ENCODE measurements at places on chromosomes 13 and 19.

DNA sequence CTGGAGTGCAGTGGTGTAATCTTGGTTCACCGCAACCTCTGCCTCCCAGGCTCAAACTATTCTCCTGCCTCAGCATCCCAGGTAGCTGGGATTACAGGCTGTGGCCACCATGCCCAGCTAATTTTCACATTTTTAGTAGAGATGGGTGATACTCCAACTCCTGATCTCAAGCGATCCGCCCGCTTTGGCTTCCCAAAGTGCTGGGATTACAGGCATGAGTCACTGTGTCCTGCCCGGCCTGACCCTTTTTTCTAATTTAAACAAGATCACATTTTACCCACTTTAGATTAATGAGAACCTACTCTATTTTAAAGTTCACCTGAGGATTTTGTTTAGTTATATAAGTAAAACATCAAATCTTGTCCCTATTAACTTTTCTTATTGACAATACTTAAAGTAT lies 91.8 kb upstream of the POSTN start:
- DNase-seq, result no peak

DNA sequence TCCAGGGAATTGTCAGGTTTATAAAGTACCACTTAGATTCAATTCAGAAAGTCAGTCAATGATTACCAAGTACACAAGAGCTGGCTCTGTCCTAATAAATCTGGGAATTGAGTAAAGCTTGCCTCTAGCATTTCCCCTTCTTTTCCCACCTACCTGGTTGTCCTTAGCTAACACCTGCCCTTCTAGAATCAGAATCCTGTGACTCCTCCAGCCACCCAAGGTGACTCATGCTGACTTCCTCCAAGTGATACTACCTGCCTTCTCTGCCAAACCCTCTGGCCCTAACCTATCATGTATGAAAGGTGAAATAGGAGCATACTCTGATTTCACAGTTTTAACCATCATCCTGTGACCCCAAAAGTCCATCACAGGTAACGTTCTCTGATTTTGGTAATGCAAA lies 151.2 kb downstream of the DIAPH3 start:
- no peak for DNase-seq

DNA sequence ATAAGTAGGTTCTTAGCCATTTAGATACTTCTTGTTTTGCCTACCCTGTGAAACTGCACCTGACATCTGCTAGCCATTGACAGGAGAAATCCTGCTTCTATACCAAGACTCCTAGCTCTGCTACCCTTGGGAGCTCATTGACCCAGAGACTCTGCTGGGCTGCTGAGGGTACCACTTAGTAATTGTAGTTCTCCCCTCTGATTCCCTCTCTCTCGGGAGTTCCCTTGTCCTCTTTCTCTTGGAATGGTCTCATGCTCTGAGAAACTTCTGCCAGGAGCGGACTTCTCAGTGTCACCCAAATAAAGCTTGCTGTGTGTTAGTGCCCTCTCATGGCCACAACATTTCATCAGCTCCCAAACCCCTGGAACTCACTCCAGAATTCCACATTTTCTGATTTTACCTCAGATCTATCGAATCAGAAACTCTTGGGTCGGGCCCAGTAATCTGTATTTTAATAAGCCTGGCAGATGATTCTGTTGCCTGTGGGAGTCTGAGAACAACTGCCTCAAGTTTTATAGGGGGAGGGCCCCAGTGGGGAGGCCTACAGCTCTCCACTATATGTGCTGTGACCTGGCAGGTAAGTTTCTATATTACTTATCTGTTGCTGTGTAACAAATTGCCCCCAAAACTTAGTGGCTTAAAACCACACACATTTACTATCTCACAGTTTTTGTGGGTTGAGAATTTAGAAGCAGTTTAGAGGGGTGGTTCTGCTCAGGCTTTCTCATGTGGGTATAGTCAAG lies 221.1 kb downstream of the TDRD3 start:
- DNase-seq, result no peak

DNA sequence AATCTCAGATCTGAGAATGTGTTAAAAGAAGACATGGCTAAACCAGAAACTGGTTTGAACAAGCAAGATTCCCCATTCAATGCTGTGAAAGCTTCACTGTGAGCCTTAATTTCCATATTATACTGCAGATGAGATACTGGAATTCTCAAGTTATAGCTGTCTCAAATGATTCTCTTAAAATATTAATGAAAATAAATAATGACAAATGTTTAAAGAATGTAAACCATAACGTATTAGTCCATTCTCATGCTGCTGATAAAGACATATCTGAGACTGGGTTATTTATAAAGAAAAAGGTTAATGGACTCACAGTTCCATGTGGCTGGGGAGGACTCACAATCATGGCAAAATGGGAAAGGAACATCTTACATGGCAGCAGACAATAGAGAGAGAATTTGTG lies 667.8 kb downstream of the SLITRK1 start:
- no peak for DNase-seq

DNA sequence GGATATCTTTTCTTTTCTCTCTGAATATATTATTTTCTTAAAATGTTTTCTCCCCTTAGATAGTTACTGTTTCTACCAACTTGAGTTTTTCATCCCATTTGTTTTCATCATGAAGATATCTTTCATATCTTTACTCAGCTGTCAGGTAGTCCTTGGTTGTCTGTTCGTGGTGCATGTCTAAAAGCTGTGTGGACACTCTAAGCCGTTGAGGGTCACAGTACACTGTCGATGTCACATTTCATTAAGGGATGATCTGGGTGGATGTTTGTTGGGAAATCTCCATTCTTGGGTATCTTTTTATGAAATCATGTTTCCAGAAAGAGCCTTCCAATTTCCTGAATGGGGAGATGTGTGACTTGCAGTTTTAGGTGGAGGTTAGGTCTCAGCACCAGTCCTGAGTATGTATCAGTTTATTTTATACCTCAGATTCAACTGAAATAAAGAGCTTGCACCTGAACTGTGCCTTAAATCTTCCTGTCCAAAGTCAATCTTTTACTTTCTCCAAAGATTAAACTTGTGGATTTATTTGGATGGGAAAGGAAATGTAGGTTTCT lies 23.2 kb downstream of the ZMYM2 start:
- no peak for DNase-seq
